ENCODE measurements at places on chromosomes 11 and 22.
A peak's percentile ranks its signal among the peaks of the same experiment; 100 is the strongest.

DNA sequence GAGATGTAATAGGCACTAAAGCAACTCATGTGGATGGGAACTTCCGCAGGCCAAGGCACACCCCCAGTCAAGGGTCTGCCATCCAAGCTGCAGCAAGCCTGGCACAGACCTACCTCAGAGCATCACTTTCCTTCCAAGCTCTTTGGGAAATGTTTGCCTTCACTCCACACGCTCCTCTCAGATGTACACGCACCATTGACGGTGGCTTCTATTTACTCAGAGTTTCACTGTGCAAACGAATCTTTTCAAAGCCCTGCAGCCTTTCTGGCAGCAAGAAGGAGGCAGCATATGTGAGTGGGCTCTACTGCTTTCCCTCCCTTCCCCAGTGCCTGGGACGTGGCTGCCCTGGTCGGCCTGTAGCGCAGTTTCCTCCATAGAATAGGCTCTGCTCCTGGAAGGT is 60.9 kb upstream of the USP47 start:
- no peak for DNase-seq

DNA sequence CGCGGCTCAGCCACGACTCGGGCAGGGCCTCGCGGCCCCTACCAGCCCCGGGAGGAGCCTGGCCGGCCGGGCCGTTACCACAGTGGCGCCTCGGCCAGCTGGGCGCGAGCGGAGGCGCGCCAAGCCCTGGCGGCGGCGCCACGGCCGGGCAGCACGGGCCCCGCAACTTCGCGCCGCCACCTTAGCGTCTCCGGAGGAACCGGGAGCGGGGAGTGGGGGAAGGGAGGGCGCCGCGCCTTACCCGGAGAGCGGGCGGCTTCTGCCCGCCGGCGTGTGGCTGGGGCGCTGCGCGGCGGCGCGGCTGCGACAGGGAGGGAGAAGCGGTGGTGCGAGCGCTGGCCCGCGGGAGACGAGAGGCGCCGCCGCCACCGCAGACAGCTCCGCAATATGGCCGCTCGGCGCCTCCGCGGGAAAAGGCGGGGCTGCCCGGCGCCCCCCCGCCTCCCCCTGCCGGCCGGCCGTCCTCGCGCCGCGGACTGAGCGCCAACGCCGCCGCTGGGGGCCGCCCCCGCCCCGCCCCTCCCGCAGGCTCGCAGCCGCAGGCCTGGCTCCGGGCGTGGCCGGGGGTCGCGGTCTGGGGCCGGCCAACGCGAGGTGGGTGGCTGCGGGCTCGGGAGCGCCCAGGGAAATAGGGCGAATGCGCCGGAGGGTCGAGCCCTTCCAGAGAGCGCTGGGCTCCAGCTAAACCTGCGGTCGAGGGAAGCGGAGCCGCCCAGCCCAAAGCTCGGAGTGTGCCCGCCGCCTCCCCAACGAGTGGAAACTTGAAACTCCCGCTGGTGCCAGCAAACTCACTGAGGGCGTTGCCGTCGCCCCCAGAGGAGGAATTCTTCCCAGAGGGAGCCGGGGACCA is at the start of gene RDX:
RDX (minus strand) TSS at position 389 of the 850 bp plus-strand sequence. CDS start 16,922 bp downstream, outside the sequence.
- DNase-seq = no peak

DNA sequence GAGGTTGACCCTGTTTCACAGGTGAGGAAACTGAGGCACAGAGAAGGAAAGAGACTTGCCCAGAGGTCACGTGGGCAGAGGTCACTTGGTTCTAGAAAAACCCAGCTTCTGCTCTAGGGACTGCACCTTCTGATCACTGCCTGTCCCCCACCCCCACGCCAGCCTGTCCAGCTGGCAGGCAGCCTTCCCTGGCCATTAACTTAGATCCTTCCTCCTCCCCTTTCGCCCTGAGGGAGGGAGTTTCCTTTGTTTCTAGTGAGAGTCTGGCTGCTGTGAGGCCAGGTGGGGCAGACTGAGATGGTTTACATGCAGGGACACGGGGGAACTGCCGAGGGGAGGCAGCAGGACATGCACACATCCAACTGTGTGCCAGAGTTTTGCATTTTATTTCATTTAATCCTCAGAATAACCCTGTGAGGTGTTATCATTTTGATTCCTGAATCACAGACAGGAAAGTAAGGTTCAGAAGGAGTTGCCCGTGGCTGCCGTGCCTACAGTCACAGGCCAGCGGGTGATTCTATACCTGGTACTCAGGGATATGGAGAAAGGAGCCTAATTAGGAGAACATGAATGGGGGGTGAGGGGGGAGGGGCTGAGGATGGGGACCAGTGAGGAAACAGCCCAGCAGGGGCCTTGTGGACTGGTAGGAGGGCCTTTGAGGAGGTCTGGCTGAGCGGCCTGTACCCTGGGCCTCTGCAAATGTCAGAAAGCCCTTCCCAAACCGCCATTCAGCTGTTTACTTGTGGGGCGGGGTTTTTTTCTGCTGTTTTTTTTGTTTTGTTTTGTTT is 3.4 kb downstream of the FAM83F start:
- DNase-seq = no peak

DNA sequence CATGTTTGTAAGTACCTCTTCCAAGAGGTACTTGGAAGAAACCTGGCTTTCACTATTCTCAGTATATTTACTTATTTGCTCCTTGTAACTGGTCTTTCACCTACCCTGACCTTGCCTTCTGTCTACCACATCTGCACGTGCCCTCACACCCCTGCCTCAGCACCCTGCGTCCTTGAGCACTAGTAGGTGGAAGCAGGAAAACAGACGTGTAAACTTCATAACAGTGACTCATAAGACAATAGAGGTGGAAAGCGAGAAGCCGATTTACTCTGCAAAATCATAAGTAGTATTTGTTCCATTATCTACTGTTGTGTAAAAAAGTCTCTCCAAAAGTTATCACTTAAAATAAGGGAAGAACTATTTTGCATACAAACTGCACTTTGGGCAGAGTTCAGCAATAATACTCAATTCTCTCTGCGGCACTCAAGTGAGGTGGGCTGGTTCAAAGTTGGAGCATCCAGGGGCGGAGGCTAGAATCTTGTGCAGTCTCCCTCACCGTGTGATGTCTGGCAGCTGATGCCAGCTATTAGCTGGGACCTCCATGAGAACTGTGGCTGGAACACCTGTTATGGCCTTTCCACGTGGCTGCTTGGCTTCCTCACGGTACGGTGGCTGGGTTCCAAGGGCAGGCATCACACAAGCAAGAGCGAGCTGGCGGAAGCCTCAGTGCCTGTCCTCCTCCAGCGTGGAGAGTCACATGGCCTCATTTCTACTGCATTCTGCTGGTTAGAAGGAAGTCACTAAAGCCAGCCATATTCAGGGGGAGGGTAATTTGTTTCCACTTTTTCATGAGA is 30.4 kb downstream of the PACS1 start:
- no peak for DNase-seq

DNA sequence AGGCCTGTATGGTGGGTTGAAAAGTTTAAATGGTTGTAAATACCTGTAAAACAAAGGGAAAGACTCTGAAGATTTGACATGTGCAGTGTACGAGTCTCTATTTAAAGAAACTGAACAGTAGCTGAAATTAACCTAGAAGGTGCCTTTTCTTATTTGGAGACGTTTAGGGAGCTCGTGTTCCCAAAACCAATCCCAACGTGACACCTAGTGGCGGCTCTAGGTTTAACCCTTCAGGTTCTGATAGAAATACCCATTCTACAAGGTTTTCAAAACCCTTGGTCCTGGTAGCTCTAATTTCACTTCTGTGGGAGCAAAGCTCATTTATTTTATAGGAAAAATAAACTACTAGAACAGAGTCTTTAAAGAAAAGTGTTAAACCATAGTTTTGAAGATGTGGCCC is 258.3 kb downstream of the LRRC4C start:
- DNase-seq = peak; percentile 12

DNA sequence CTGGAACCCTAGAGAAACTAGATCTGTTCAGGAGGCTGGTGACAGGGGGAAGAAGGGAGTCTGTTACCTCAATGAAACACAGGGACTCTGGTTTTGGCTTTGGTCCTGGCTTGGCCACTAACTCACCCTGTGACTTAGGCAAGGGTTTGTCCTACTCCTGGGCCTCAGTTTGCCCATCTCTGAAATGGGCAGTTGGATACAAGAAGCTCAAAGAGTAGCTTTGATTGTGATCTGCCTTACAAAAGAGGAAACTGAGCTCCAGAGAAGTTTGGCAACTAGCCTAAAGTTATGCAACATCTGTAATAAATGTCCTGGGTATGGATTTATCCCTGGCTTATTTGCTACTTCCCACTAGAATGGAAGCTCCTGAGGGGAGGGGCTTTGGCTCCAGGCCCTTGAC is 24.0 kb upstream of the LMO1 start:
- no peak for DNase-seq
